ENCODE measurements at places on chromosomes 1 and 21.

GRCh38 chr21:33231526-33231925, 1.8 kb downstream of the IFNAR2 start:
- DNase-seq: peak; percentile 45

DNA sequence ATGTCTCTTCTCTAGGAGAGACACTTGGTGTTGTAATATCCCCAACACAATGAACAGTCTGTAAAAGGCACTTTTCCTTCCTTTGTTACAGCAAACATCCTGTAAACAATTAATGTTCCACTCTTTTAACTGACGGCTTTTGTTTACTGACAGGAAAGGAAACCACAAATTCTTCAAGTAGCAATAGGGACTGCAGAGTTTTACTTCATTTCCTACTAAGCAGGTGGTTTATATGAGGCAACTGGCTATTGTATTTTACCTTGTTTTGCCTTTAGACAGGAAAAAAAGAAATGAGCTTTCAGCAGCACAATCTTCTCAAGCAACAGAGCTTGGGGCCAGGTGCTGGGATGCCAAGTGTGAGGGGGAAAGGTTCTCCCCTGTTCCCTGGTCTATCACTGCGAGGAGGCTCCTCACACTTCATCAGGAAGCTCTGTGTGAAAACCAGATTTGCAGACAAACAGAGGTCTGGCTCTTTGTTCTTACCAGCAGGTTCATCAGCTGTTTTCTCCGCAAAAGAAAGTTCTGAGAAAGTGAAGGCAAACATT, 51.2 kb downstream of the SIPA1L2 start:
- no peak for DNase-seq

- no peak for DNase-seq
These were observed 16.1 kb downstream of the NOC2L start for GRCh38 chr1:942864-943533.

DNA sequence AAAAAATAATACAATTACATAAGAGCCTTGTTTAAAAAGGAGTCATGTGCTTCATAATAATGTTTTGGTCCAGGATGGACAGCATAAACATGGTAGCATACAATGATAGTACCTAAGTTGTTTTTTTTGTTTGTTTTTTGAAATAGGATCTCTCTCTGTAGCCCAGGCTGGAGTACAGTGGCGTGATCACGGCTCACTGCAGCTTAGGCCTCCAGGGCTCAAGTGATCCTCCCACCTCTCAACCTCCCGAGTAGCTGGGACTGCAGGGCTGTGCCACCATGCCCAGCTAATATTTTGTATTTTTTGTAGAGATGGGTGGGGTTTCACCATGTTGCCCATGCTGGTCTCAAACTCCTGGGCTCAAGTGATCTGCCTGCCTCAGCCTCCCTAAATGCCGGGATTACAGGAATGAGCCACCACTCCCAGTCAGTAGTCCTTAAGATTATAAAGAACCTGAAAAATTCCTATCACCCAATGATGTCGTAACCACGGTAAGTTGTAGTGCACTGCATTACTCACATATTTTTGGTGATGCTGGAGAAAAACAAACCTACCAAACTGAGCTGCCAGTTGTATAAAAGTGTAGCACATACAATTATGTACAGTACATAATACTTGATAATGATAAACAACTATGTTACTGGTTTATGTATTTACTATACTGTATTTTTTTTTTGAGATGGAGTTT, 22.4 kb upstream of the RCOR3 start:
- DNase-seq: no peak

- DNase-seq: no peak
These were observed 5.6 kb downstream of the WNT9A start for GRCh38 chr1:227942021-227942715.
